ENCODE measurements at places on chromosomes 2 and 18. TPM values are rescaled to one million over a fixed set of nuclear protein-coding genes. Genes with fewer than 3 reads are reported as not detected.

Gene NRP2
- 6.9 TPM for polyA plus RNA-seq

Gene RESP18
- not detected for polyA plus RNA-seq

Gene PTPRM
- polyA plus RNA-seq = 10.4 TPM

Gene REG3G
- polyA plus RNA-seq = not detected

Gene MARCO
- polyA plus RNA-seq = 0.18 TPM

Measured in esophagus (tissue), 2 donors.